ENCODE measurements at places on chromosomes 12 and 14.

GRCh38 chr12:43357141-43357540 lies 194.9 kb downstream of the ADAMTS20 start:
- no peak for DNase-seq

GRCh38 chr12:11877869-11878780 lies 192.6 kb upstream of the BCL2L14 start:
- DNase-seq = peak; percentile 78

- DNase-seq = no peak
These were observed 1134.6 kb downstream of the BCL11B start for GRCh38 chr14:98137131-98138025.

DNA sequence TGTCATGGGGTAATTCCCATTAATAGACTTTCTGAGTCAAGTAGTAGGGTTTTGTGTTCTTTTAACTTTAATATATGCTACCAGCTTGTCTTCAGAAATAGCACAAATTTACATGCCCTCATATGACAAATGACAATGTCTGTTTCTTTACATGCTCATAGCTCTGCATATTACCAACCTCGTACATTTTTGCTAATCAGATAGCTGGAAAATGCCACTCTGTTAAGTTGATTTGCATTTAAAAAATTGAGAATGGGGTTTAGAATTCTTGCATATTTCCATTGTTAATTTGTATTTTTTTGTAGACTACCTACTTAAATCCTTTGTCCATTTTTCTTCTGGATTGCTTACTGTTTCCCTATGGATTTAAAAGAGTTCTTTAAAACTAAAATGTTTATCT lies 31.2 kb downstream of the SERPINA1 start:
- no peak for DNase-seq

DNA sequence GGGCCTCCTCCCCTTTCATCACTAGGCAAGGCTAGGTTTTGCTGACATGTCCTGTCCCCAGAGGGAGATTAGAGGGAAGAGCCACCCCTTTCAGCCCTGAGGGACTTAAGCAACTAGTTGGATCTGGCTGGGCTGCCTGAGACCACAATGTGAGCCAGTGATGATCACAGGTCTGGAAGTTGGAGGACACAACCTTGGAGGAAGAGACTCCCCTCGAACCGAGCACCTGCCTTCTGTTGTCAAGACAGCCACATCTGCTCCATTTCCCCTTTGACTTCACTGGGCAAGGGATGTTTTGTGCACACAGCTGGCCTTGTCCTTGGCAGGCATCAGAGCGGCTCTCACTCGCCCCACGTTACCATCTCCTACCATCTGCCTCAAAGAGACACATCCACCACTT lies 31.4 kb downstream of the MVK start:
- no peak for DNase-seq

- peak; percentile 65 for DNase-seq
These were observed 135.1 kb downstream of the TMEM30B start for GRCh38 chr14:61145903-61146481.

DNA sequence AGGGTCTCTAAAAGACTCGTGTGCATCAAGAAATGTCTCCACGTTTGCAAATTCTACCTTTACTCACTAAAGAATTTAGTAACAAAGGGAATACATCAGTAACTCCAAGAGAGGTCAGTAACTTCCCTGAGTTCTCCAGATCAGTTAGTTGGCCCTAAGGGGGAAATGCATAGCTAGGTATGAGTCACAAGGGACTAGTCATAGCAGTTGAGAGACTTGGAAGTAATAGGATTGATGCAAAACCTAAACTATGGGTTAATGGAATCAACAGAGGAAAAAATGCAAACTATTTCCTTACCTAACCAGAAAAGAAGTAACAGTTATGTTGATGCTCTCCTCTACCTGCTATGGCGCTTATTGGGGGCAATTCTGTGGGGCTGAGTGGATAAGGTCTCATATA lies 148.8 kb upstream of the GARIN6 start:
- peak; percentile 19 for DNase-seq

DNA sequence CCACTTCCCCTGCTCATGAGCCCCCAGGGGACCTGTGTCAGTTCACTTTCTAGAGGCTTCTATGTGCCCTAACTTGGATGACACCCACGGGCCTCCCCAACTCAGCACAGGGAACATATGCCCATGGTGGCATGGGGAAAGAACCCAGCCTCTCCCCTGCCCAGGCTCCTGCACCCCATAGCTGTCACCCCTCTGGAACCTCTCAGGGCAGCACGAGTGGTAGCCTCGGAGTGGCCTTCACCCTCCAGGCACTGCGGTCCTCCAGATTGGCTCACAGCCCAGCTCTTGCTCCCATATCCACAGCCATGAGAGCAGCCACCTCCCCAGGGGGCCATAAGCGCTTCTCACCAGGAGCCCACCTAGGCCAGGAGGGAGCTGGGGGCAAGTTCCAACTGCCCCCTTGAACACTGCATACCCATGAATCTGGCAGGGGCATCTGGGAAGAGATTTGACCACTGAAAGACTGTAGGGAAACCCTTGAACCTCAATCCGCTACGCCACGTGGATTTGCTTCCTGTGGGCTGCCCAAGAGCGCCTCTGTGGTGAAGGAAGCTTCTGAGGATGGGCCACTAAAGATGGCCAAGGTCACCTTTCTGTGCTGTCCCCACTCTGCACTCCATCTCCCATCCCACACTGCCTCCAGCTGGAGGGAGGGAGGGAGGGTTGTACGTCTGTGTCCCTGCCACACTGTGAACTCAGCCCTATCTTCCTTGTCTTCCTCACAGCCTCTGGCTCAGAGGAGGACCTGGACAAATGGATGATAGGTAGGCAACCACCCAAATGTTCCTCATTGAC lies 11.9 kb downstream of the PLD4 start:
- DNase-seq = no peak

GRCh38 chr14:91303091-91303923 lies 58.8 kb upstream of the GPR68 start:
- no peak for DNase-seq

DNA sequence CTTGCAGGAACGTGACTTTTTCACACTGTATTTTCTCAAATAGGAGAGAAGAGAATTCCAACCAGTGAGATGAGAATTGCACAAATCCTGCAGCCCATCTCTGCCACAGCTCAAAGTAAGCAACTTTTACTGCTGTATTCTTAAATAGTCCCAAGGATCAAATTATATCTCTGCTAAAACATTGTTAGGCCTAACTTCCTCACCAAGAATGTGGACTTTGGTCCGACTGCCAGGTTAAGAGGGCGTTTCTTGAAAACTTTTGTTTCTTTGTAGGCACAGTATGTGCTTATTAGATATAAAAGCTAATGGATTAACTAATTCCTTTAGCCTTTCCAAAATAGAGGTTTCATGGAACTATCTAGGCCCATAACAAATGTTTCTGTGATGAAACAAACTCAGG lies 61.4 kb upstream of the IFNG-AS1 start:
- DNase-seq = no peak

- DNase-seq = no peak
These were observed 49.4 kb upstream of the FRMD6 start for GRCh38 chr14:51602310-51602709.

- no peak for DNase-seq
These were observed 71.9 kb downstream of the TUNAR start for GRCh38 chr14:95948558-95948981.

DNA sequence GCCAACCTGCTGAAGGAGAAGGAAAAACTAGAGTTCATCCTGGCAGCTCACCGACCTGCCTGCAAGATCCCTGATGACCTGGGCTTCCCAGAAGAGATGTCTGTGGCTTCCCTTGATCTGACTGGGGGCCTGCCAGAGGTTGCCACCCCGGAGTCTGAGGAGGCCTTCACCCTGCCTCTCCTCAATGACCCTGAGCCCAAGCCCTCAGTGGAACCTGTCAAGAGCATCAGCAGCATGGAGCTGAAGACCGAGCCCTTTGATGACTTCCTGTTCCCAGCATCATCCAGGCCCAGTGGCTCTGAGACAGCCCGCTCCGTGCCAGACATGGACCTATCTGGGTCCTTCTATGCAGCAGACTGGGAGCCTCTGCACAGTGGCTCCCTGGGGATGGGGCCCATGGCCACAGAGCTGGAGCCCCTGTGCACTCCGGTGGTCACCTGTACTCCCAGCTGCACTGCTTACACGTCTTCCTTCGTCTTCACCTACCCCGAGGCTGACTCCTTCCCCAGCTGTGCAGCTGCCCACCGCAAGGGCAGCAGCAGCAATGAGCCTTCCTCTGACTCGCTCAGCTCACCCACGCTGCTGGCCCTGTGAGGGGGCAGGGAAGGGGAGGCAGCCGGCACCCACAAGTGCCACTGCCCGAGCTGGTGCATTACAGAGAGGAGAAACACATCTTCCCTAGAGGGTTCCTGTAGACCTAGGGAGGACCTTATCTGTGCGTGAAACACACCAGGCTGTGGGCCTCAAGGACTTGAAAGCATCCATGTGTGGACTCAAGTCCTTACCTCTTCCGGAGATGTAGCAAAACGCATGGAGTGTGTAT lies 2.4 kb downstream of the FOS start:
- DNase-seq = no peak

DNA sequence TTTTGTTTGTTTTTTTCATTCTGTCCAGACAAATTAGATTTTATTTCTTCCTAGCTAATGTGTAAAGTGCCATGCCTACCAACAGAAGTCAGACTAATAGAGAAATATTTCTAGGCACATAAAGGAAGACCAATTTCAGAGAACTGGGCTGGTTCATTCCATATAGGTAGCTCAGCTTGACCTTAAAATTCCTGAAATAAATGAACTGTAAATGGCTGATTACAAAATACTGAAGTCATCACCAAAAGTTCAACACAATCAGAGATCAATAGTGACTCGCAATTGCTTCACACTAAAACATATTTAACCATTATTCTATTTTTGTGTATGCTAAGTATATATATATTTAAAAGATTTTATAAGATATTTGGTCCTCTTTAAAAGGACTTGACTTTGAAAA lies 34.2 kb downstream of the PTPRB start:
- no peak for DNase-seq

DNA sequence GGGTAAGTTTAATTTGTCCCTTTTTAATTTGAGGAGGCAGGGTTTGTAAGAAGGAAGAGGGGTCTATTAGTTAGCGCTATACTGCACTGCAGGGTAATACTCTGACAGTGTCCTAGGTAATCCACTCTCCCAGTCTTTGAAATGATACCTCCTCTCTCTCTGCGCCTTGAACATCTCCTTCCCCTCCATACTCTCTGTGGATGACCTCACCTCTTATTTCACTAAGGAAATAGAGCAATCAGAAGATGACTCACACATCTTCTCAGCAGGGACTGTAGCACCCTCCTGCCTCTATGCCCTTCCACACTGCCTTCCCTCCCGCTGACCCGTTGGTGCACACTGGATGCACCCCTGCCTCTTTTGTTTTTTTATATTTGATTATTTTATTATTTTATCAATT lies 94.2 kb downstream of the GRIP1 start:
- no peak for DNase-seq
